ENCODE measurements at places on chromosomes 7 and 10.

DNA sequence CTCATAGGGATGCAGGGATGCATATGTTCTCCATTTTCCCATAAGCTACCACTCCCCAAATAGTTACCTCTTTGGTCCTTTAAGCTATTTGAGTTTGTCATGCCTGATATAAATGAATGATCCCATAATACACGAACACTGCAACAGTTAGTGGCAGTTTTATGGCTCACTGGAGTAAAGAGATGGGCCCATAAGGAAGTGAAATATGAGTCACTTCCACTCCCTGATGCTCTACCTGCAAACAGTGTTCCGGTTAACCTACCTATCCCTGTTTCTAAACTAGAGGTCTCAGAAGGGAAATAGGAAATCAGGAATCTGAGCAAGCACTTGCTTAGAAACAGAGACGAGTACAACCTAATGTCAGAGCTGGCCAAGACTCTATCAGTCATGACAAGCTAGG is 71.7 kb downstream of the CALD1 start:
- DNase-seq: no peak

DNA sequence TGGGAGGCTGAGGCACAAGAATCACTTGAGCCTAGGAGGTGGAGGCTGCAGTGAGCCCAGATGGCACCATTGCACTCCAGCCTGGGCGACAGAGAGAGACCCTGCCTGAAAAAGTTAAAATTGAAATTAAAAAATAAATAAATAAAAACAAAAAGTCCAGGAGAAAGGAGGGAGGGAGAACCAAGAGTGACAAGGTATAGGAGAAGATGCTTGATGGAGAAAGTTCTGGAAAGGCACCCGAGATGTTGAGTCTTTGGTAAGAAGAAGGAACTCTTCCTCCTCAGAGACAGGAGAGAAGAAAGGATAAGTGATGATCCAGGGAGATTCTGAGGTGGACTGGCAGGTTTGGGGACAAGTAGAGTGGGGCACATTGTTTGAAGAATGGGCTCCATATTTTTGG is 17.4 kb upstream of the LBX1 start:
- no peak for DNase-seq

- DNase-seq: no peak
These were observed 77.7 kb upstream of the FAM3C start for GRCh38 chr7:121473645-121474300.

DNA sequence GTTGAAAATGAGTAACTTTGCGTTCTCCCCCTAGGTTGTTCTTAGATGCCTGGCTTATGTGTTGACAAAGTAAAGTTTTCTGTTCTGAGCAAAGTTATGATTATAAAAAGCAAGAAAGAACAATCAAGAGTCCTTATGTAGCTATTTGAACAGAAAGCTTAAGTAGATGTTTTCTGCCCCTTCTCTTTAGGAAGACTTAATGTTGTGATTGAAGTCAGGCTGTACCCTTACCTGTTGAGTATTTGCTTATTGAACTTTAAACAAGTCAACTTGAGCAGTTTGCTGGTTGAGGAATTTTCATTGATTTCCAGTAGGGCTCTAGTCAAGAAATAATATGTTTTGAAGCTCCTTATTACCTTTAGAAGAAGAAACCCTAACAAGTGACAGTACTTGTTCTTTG is 33.9 kb upstream of the VDAC2 start:
- DNase-seq: no peak

GRCh38 chr10:30392564-30392990 is 41.4 kb upstream of the MAP3K8 start:
- peak; percentile 91 for DNase-seq

GRCh38 chr7:39616138-39616537 is 7.2 kb upstream of the RALA start:
- DNase-seq: no peak

GRCh38 chr10:99869581-99870122 is 87.2 kb downstream of the ABCC2 start:
- DNase-seq: no peak

- no peak for DNase-seq
These were observed 379.1 kb upstream of the GALNT17 start for GRCh38 chr7:70752794-70753241.

DNA sequence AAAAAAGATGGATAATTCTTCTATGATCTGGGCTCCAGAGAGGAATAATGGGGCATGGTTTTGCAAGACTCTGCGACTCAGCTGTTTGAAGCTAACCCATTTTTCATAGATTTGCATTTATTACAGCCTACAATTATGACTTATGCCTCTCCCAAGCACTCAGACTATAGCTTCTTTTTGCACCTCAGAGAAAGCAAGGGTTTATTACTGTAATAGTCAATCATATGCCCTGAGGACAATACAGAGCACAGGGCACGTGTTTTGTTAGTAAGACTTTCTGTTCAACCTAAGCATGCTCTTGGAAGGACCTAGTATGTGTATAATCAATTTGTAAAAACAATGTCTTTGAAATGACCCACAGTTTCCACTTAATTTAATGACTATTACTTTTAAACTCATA is 221.2 kb downstream of the PARD3 start:
- DNase-seq: no peak

- DNase-seq: no peak
These were observed 19.3 kb downstream of the PAPOLB start for GRCh38 chr7:4842319-4843064.

- DNase-seq: no peak
These were observed 81.4 kb upstream of the IL6 start for GRCh38 chr7:22645418-22646181.

GRCh38 chr10:30831426-30831825 is 200.2 kb downstream of the ZNF438 start:
- DNase-seq: no peak

- DNase-seq: peak; percentile 82
These were observed 5.0 kb downstream of the TWIST1 start for GRCh38 chr7:19112274-19113001.

All from osteoblast (primary cell).